ENCODE measurements at places on chromosomes 7 and 10.
A peak's percentile ranks its signal among the peaks of the same experiment; 100 is the strongest.

DNA sequence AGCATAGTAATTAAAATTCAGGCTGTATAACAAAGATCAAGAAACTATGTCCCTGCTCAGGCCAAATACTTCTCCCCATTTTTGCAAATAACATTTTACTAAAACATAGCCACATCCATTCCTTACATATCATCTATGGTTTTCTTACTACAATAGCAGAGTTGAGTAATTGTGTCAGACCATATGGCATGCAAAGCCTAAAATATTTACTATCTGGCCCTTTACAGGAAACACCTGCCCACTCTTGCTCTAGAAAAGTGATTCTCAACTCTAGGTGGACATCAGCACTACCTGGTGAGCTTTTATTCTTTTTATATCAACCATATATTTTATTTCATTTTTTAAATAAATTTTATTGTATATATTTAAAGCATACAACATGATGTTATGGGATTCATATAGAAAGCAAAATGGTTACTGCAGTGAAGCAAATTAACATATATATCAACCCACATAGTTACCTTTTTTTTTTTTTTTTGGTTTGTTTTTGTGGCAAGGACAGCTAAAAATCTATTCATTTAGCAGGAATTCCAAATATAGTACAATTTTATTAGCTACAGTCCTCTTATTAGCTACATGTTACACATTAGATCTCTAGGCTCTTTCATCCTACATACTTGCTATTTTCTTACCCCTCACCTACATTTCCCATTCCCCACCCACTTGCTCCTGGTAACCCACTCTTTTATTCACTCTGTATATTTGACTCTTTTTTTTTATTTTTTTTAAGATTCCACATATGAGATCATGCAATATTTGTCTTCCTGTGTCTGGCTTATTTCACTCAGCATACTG, 19.6 kb downstream of the ABI1 start:
- DNase-seq, result no peak

GRCh38 chr10:26737730-26738129, 40.2 kb downstream of the PDSS1 start:
- no peak for DNase-seq

DNA sequence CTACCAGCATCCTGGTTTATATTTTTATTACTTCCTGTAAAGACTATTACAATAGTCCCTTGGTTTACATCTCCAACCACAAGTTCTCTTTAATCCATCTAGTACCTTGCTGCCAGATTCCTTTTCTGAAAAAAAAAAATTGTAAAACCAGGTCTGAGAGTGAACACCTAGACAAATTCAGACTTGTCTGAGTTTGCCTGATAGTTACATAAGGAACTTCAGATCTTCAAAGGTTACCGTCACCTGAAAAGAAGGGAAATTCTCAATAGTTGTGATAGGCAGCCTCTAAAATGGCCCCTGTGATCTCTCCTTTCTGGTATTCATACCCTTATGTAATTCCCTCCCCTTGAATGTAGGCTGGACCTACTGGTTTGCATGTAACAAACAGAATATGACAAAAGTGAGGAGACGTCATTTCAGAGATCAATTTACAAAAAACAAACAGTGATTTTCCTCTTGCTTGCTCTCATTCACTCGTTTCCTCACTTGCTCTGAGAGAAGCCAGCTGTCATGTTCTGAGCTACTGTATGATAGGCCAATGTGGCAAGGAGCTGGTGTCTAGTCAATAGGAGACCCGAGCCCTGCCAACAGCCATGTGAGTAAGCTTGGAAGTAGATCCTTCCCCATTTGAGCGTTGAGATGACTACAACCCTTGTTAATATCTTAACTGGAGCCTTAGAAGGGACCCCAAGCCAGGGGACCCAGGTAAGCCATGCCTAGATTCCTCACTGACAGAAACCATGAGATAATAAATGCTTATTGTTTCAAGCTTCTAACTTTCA, 110.9 kb upstream of the LSM8 start:
- DNase-seq, result no peak

DNA sequence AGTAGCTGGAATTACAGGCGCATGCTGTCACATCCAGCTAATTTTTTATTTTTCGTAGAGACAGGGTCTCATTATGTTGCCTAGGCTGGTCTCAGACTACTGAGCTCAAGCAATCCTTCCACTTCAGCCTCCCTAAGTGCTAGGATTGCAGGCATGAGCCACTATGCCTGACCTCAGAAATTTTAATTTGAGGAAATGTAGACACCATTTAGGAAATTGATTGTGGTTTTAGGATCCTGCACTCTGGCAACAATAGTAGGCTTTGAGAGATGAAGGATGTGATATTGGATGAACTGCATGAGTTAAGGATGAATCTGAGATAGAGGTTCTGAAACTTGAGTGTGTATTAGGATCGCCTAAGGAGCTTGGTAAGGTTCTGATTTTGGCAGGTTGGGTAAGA, 66.5 kb downstream of the PPP1R9A start:
- DNase-seq, result no peak

- peak; percentile 80 for DNase-seq
Observed at GRCh38 chr7:1533547-1534329, 3.2 kb downstream of the MAFK start.

DNA sequence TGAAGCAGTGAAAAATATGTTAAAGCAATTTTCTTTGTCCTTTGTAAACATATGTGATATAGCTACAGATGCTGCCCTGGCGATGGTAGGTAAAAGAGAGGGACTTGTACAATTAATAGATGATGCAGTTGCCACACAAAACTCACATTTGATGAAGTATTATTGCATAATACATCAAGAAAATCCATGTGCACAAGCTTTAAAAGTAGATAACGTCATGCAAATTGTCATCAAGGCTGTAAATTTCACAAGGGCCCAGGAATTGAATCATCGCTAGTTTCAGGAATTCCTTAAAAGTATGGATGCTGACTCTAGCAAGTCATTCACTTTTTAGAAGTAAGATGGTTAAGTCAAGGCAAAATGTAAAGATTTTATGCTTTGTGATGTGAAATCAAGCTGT, 10.0 kb downstream of the CYP3A5 start:
- no peak for DNase-seq

DNA sequence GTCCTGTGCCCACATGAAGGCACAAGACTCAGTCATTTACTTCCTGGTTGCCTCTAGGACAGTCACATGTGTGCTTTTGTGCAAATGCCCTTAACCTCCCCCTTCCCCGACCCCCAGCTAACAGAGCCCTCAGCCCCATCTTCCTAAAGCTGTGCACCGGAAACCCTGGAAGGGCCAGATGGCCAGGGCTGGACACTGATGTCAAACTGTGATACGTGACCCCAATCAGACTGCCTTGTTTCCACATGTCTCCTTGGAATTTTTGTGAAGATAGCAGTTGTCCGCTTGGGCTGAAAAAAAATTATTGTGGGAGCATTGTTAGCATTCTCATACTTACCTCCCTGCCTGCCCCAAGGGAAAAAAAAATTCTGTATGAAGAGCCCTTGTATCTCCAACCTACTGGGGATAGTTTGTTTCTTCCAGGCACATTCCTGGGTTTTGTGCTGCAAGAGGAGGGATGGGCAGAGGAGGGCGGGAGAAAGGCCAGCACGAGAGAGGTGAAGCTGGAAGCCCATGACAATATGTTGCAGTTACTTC, 17.0 kb upstream of the ADAM12 start:
- no peak for DNase-seq

GRCh38 chr10:111348076-111348475, 271.2 kb downstream of the ADRA2A start:
- no peak for DNase-seq

GRCh38 chr10:72816565-72816964, 77.0 kb upstream of the OIT3 start:
- DNase-seq, result no peak

- DNase-seq, result peak; percentile 80
Observed at GRCh38 chr7:55546814-55547213, 25.5 kb downstream of the VOPP1 start.

GRCh38 chr10:79412516-79412915, 32.9 kb downstream of the ZCCHC24 start:
- DNase-seq, result peak; percentile 48

- DNase-seq, result no peak
Observed at GRCh38 chr7:77362905-77363304, 53.2 kb downstream of the GSAP start.

DNA sequence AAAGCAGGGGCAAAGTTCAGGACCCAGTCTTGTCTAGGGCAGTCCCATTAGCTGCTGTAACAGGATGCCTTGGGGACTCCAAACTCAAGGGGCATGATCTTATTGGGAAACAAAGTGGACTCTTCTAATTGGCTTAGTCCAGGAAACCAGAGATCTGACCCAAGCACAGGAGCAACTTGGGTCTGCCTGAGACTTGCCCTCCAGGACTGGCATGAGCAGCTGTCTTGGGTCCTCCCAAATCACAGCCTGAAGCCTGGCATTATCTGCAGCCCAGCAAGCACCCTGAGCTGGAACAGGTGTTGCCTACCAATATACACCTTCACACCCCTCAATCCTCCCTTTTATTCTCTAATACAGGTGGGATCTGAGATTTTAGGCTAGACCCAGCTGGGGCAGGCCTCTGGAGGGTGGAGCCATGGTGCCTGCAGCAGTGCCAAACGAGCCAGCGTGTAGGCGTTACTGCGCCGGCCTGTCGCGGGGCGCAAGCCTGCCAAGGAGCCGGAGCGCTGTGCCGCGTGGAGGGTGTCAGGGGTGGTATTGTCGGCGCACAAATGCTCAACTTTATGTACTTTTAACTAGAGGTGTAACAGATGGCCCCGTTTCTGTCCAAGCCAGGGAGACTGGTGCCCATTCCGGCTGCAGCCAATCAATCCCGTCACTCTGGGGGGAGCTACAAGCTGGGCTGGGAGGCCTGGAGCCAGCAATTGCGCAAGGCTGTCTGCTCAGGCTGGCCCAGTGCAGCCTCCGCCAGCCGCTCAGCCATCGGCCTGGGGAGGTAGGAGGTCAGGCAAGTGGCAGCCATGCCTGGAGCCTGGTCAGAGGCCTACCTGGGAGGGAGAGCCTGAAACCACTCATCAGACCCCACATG, 12.8 kb upstream of the LBX1 start:
- DNase-seq, result no peak

GRCh38 chr7:2999078-2999500, 44.6 kb downstream of the CARD11 start:
- peak; percentile 13 for DNase-seq

GRCh38 chr7:127409629-127410028, 17.1 kb upstream of the ZNF800 start:
- DNase-seq, result no peak

- DNase-seq, result no peak
Observed at GRCh38 chr10:69562731-69563254, 10.4 kb downstream of the NEUROG3 start.

- DNase-seq, result no peak
Observed at GRCh38 chr10:126302826-126303665, 85.2 kb downstream of the ADAM12 start.

All from sigmoid colon (tissue), 7 donors.